ENCODE measurements at places on chromosomes 7 and 10. TPM values are rescaled to one million over a fixed set of nuclear protein-coding genes. Genes with fewer than 3 reads are reported as not detected.

Gene KIAA1217
- 60.5 TPM for total RNA-seq

Gene NME8
- not detected for total RNA-seq

Gene FAM200A
- 9.0 TPM for total RNA-seq

Gene NKX1-2
- not detected for total RNA-seq

Gene WNT8B
- not detected for total RNA-seq

Gene HIPK2
- total RNA-seq: 41.0 TPM

Gene LBX1
- total RNA-seq: not detected

Gene KCNIP2
- 0.65 TPM for total RNA-seq

Gene CTAGE6
- 5.9 TPM for total RNA-seq

Gene FAM237B
- total RNA-seq: not detected

Gene FAM24B
- total RNA-seq: 2.6 TPM

Gene FAM241B
- not detected for total RNA-seq

Gene C7orf57
- total RNA-seq: 0.39 TPM

Gene STAG3
- 1.2 TPM for total RNA-seq

Gene FRMPD2
- not detected for total RNA-seq

Gene EIF4EBP2
- total RNA-seq: 49.5 TPM

Gene H2BK1
- total RNA-seq: not detected

Gene ELFN1
- total RNA-seq: under 0.01 TPM

Gene TACR2
- total RNA-seq: not detected

Data from placental epithelial cell (primary cell).